Activated effector memory CD4-positive, alpha-beta T cell treated with anti-CD3 and anti-CD28 coated beads, Interleukin-2, amount 50 U/mL, for 16 hours (primary cell): ENCODE measurements at places on chromosomes 11 and 22.
A peak's percentile ranks its signal among the peaks of the same experiment; 100 is the strongest.

DNA sequence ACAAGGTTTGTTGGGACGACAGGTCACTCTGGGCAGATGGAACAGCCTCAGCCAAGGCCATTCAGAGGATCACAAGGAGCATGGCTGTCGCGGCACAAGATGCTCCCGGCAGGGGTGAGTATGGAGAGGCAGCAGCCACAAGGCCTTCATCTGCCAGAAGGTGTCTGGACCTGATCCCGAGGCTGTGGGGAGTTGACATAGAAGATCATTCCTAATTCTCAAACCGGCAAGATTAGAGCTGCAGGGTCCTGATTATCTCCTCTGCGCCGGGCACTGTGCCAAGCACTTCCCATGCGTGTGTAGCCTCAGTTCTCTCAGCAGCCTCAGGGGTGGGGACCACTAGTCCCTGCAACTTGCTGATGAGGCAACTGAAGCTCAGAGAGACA lies 32.3 kb upstream of the RFPL3 start:
- DNase-seq = no peak

GRCh38 chr11:134971381-134971780 lies 559.3 kb upstream of the B3GAT1 start:
- no peak for DNase-seq

- DNase-seq = no peak
Measured at GRCh38 chr22:17060126-17060525, 24.7 kb upstream of the IL17RA start.

GRCh38 chr11:34242037-34242625 lies 115.7 kb downstream of the ABTB2 start:
- DNase-seq = no peak

DNA sequence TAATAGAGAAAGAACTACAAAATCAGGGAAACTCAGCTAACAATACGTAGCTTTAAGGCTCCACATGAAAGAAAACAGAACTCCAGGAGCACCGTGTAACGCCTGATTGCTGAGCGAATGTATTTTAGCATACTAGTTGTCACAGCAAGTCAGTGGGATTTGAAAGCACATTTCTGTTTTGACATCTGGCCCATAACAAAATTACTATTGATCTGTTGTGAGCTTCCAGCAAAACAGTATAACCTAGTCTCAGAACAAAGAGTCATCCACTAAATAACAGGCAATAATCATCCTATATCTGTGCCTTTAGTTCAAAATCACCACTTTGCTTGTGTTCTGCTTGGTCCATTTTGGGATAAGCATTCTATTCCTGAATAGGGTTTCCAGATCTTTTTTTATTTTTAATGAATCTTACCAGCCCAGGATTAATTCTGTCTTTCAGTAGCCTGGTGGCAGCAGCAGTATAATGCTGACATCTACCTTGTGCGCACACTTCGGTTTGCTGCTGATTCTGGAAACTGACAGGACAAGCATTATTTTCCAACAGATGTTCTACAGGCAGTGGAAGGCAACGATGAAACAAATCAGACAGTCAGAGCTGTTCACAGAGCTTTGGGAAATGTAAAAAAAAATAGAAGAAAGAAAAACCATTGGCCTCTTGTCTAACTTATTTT lies 66.2 kb downstream of the CADM1 start:
- no peak for DNase-seq

DNA sequence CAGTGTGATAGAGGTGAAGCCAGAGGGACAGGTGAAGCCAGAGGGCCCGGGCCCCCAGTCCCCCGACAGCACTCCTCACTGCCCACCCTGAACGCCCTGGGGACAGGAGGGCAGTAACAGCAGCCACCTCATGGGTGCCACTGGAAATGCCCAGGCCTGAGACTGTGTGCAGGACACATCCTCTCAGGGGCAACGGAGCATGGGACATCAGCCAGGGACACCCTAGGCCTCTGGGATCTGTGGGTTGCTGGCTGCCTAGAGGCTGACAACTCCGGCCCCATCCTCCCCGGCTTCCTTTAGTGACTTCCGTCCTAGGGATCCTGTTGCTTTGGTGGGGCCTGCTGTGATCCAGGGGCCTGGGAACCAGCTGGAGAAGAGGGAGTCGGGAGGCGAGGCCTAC lies 17.4 kb upstream of the BAIAP2L2 start:
- no peak for DNase-seq

DNA sequence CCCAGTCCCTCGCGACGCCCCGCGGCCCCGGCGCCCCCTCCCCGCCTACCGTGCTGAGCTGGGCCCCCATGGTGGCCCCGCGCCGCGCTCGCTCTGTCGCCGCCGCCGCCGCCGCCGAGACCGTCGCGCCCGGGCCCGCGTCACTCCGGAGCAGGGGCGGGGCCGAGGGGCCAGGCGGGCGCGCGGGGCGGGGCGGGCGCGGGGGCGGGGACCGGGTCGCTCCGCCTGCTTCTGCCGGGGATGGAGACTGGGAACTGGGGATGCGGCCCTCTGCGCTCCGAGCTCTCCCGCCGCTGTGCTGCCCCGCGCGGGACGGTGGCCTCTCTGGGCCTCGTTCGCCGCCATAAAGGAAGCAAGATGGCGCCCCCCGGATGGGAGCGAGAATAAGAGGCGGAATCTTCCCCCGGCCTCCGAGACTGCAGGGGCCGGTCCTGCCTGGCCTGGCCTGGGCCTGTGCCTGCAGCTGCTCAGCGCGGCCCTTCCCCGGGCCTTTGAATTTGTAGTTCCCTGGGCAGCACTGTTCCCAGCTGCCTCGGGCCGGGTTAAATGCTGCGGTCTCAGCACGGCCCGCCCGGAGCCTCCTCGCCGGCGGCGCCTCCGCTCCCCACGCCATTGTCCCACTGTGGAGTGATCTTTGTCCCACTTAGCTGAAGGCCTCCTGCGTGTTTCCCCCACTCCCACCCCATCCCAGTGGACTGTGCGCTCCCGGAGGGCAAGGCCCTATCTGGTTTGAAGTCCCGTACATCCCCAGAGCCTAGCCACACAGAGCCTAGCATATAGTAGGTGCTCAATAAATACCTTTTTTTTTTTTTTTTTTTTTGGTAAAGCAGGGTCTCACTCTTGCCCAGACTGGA lies at the start of gene CYB5R3:
Gene CYB5R3, minus strand, starts transcription at position 147 of the 854 bp plus-strand sequence. Its CDS starts 77 bp downstream, at position 70.
- DNase-seq = peak; percentile 92

- no peak for DNase-seq
Measured at GRCh38 chr11:44015624-44016007, 32.2 kb upstream of the ACCSL start.
